ENCODE measurements at places on chromosomes 11 and 22. TPM values are rescaled to one million over a fixed set of nuclear protein-coding genes. Genes with fewer than 3 reads are reported as not detected.

OR5T3 gene
- not detected for total RNA-seq

DNA sequence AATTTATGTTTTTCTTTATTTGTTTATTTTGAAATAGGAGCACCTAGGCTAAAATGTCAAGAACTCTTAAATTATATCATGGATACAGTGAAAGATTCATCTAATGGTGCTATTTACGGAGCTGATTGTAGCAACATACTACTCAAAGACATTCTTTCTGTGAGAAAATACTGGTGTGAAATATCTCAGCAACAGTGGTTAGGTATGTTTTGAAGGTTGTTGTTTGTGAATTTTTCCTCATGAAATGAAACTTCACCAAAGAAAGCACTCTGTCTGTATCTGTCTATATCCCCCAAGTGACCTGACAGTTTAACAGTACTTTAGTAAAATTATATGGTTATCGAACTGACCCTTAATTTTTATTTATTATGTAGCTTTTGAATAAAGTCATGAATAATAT lies 12.8 kb downstream of the ATM start:
- H3K27me3 ChIP-seq, result no peaks in the 10 kb centered on the region
- H3K27ac ChIP-seq, result no peak overlapping the region
- H3K36me3 ChIP-seq, result peaks cover 7% of the 10 kb centered on the region
- no peak for DNase-seq

PRG3 gene
- total RNA-seq, result not detected

RTN4RL2 gene
- 2.6 TPM for total RNA-seq

GAL3ST1 gene
- 16.1 TPM for total RNA-seq

DNA sequence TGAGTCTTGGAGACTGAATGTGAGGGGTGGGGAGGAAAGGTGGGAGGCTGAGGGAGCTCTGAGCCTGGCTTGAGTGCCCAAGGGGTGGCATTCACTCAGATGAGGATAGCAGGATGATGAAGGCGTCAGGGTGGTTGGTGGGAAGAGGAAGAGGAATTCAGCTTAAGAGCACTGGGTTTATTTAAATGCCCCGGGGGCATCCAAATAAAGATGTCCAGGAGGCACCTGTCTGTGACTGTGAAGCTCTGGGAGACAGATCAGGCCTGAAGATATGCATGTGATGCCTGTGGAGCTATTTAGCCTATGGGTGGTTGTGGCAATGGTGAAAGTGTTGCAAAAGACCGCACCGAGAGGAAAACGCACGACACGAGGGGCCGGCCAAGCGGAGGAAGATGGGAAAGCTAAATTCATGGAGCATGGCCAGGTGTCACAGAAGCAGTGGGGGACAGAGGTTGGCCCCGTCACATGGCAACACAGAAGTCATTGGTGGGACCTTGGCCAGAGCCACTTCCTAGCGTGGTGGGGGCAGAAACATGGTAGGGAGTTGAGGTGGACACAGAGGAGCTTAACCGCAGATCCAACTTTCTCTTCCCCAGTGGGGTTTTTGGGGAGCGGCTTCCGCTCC lies 15.5 kb downstream of the SLC37A2 start:
- H3K4me3 ChIP-seq, result no peak overlapping the region
- H3K27me3 ChIP-seq, result no peaks in the 10 kb centered on the region
- DNase-seq, result no peak
- no peaks in the 10 kb centered on the region for H3K4me1 ChIP-seq

APOL4 gene
- 8.7 TPM for total RNA-seq

STK33 gene
- total RNA-seq, result 11.9 TPM

DNA sequence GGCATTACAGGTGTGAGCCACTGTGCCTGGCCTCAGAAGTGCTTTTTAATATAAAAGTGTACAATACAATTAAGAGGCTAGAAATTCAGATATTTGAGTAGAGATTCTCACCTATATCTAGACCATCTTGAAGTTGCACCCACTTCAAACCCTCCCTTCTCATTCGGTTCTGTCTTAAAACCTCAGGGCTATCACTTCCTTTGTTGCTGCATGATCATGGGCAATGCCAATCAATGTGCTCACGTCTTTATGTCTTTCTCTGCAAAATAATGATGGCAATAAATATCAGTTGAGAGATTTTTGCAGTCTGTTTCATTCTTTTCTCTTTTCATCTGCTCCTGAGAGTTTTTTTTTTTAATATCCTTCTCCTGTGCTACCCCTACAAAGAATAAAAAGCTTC lies 9.3 kb upstream of the NUP160 start:
- no peaks in the 10 kb centered on the region for H3K4me1 ChIP-seq
- H3K27me3 ChIP-seq, result no peaks in the 10 kb centered on the region
- DNase-seq, result no peak
- H3K4me3 ChIP-seq, result no peak overlapping the region
- H3K27ac ChIP-seq, result no peak overlapping the region

SLN gene
- not detected for total RNA-seq

GRCh38 chr11:79314906-79315689 lies 125.7 kb downstream of the TENM4 start:
- H3K4me1 ChIP-seq, result no peaks in the 10 kb centered on the region

- peaks cover 2% of the 10 kb centered on the region for H3K4me1 ChIP-seq
- H3K4me3 ChIP-seq, result peak overlapping the region; percentile 75
- no peaks in the 10 kb centered on the region for H3K36me3 ChIP-seq
- H3K27ac ChIP-seq, result peak overlapping the region; percentile 54
These were observed 203.0 kb upstream of the SORL1-AS1 start for GRCh38 chr11:121655537-121656327.

WNT11 gene
- total RNA-seq, result 2.2 TPM

DNA sequence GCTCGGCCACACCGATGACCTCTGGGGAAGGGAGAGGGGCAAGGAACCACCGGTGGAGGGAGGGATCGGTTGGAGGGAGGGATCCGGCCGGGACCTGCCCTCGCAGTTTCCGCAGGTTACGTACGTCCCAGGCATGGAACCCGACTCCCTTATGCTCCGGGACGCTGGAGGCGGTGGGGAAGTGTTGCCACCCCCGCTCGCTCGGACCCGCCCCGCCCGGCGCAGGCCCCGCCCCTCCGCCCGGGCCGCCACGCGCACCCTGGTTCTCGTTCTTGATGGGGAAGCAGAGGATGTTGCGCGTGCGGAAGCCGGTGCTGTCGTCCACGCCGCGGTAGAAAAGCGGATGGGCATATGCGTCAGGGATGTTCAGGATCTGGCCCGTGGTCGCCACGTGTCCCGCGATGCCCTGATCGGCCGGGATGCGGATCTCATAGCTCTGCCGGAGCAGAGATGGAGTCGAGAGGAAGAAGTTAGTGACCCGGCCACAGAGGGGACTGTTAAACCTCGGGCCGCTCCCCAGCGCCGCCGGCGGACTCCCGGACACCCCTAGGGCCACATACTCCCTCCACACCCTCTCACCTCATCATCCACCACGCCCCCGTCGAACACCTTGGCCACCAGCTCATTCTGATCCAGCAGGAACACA lies 89.8 kb downstream of the PDE2A start:
- no peaks in the 10 kb centered on the region for H3K36me3 ChIP-seq
- H3K27me3 ChIP-seq, result peaks cover 13% of the 10 kb centered on the region
- no peak overlapping the region for H3K4me3 ChIP-seq
- H3K4me1 ChIP-seq, result peaks cover 15% of the 10 kb centered on the region
- no peak overlapping the region for H3K27ac ChIP-seq

GRCh38 chr11:23021287-23021863 lies 161.1 kb upstream of the CCDC179 start:
- DNase-seq, result peak; percentile 49
- no peaks in the 10 kb centered on the region for H3K27me3 ChIP-seq
- no peaks in the 10 kb centered on the region for H3K4me1 ChIP-seq
- no peaks in the 10 kb centered on the region for H3K36me3 ChIP-seq
- H3K4me3 ChIP-seq, result no peak overlapping the region

GRCh38 chr11:116387641-116388040 lies 385.1 kb downstream of the BUD13 start:
- no peaks in the 10 kb centered on the region for H3K4me1 ChIP-seq
- H3K36me3 ChIP-seq, result no peaks in the 10 kb centered on the region
- H3K27me3 ChIP-seq, result no peaks in the 10 kb centered on the region
- H3K27ac ChIP-seq, result no peak overlapping the region
- DNase-seq, result no peak

GRCh38 chr11:13784855-13785254 lies 116.4 kb downstream of the FAR1 start:
- no peaks in the 10 kb centered on the region for H3K36me3 ChIP-seq
- H3K27ac ChIP-seq, result no peak overlapping the region
- H3K4me1 ChIP-seq, result no peaks in the 10 kb centered on the region
- H3K4me3 ChIP-seq, result no peak overlapping the region
- no peak for DNase-seq
- H3K27me3 ChIP-seq, result no peaks in the 10 kb centered on the region

DNA sequence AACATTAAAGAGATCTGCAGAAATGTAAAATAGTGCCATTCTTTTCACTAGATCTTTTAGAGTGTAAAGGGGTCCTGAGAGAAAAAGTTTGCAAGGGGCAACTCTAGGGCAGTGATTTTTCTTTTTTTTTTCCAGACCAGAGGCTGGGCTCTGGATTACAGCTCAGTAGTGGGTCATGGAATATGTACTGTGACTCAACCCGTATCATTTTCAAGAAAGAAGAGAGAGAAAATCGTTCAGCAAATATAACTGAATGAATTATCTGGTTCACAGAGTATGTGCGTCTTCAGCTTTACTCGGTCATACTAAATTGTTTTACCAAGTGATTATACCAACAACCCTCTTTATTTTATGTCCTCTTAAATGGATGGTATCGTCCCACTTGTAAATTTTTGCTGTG lies 3.8 kb downstream of the CEP57 start:
- H3K4me3 ChIP-seq, result no peak overlapping the region
- H3K27ac ChIP-seq, result no peak overlapping the region
- H3K4me1 ChIP-seq, result peaks cover 3% of the 10 kb centered on the region
- no peak for DNase-seq
- no peaks in the 10 kb centered on the region for H3K27me3 ChIP-seq
- no peaks in the 10 kb centered on the region for H3K36me3 ChIP-seq

DNA sequence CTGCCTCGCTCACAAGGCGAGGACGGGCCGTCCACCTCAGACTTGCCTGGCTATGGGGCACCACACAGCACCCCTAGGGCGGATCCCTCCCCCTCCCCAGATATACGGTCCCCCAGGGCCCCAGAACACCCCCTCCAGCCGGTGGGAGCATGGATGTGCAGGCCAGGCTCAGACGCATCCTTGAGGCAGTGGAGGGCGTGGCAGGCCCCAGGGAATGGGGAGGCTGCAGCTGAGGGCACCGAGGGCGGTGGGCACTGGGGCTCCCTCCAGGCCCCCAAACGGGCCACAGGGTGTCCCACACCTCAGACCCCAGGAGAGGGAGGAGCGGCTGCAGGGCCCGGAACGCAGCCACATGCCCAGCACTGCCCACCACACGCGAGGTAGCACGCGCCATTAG lies 12.1 kb downstream of the TTLL8 start:
- no peaks in the 10 kb centered on the region for H3K4me1 ChIP-seq
- no peaks in the 10 kb centered on the region for H3K27me3 ChIP-seq
- no peak for DNase-seq
- H3K27ac ChIP-seq, result no peak overlapping the region
- H3K4me3 ChIP-seq, result no peak overlapping the region
- no peaks in the 10 kb centered on the region for H3K36me3 ChIP-seq

GRCh38 chr22:36422287-36423014 lies 34.7 kb upstream of the MYH9 start:
- H3K27ac ChIP-seq, result no peak overlapping the region
- H3K27me3 ChIP-seq, result no peaks in the 10 kb centered on the region
- DNase-seq, result no peak

DNA sequence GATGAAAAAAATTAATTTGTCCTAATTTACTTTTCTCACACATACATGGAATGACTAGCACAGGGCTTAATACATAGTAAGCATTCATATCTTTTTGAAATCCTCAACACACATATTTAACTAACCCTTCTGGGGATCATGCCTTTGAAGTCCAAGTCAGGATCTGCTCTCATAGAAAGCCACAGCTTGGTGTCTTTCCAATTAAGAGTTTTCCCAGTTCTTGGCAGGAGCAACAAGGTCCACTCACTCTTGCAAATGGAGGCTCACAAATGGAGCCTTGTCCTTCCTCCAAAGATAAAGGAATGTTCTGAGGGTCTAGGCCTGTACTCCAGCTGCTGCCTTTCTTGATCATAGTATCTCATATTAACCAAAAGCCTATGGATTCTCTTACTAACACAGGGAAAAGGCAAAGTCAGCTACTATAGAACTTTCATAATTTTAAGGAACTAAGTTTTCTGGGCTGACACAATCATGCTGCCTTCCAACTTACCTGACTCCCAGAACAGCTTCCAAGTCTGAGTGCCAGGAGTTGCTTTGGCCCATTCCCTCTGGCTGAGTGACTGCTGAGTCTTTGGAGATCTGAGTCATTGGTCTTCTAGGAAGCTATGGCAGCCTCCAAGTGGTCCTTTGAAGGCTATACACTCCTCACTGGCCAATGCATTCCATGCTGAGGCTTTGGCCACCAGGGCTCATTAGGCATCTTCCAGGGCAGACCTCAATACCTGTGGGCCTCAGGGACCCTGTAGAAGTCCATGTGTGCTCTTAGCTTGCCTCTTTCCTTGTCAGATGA lies 25.8 kb upstream of the NUCB2 start:
- no peaks in the 10 kb centered on the region for H3K27me3 ChIP-seq
- no peak for DNase-seq
- no peak overlapping the region for H3K27ac ChIP-seq
- no peak overlapping the region for H3K4me3 ChIP-seq
- no peaks in the 10 kb centered on the region for H3K4me1 ChIP-seq

RIMBP3B gene
- 0.16 TPM for total RNA-seq

Measured in kidney (tissue), 22 donors.